Activated CD4-positive, alpha-beta T cell treated with anti-CD3 and anti-CD28 coated beads for 36 hours (primary cell): ENCODE measurements at places on chromosomes 3 and 15. TPM values are rescaled to one million over a fixed set of nuclear protein-coding genes. Genes with fewer than 3 reads are reported as not detected.

- DNase-seq, result peak; percentile 71
These were observed 141.9 kb upstream of the SMAD3 start for GRCh38 chr15:66923438-66923881.

DNA sequence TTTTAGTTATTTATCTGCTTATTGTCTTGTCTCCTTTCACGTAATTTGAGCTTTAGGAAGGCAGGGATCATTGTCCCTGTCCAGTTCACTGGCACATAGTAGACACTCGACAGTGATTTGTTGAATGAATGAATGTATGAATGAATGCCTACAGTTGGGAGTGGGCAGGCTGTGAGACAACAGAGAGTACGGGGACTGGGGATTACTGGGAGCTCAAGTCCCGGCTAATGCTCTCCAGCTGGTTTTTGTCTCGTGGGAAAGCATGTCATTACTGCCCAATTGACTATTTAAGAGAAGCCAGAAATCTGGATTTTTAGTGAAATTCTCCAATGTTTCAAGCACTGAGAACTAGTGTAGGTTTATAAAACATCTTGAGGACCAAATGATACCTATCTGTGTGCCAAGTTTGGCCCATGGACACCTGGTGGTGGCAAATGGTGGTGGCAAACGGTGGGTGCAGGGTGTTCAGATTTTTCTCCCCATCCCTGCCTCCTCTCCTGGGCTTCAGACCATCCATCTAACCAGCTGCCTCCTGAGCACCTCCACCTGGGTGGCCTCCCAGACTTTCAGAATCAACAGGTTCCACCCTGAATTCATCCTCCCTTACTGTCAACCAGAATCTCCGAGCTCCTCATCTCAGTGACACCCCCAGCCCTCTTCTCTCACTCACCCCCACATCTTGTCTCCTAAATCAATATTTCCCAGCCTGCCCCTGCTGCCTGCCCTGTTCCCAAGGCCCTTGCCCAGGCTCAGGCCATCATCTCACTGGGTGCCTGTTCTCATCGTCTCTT lies 36.2 kb upstream of the TRH start:
- peak; percentile 11 for DNase-seq

DNA sequence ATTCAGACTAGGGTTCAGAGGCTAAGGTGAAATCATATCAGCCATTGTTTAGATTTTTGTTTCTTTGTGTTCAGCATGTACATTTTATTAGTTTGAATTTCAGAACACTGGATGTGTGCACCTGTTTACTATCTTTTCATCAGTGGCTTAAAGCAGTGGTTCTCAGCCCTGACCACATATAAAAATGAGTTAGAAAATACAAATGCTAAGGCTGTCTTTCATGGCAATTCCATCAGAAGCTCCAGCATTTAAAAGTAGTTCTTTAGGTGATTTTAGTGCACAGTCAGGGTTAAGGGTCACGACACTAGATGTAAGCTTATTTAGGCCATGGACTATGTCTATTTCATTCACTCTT lies 213.5 kb downstream of the NECTIN3 start:
- DNase-seq, result no peak

- no peak for DNase-seq
These were observed 11.5 kb upstream of the RTP1 start for GRCh38 chr3:187185759-187186158.

Gene MUC20
- total RNA-seq, result 0.30 TPM
